Neural crest cell (in vitro differentiated cells): ENCODE measurements at places on chromosomes 7 and 10.

- DNase-seq = no peak
These were observed 9.2 kb downstream of the AGBL3 start for GRCh38 chr7:134995239-134996096.

DNA sequence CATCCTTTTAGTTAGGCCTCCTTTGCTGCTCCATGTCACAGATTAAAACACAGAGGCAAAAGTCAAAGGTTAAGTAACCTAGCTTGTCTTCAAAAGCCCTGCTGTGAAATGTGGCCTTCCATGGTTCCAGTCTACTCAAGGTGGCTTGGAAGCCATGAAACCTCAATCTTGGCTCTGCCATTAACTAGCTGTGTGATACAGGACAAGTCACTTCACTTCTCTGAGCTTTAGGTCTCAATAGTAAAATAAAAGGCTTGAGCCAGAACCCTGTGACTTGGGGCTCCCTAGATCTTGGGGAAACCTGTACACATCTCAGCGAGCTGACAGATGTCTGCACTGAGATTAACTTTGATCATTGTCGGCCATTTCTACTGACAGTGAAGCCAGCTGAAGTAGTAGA is 48.0 kb upstream of the KMT2E start:
- no peak for DNase-seq

- no peak for DNase-seq
These were observed 83.8 kb upstream of the GRB10 start for GRCh38 chr7:50866343-50867033.

- DNase-seq = no peak
These were observed 665.2 kb downstream of the INHBA start for GRCh38 chr7:41037691-41038090.

DNA sequence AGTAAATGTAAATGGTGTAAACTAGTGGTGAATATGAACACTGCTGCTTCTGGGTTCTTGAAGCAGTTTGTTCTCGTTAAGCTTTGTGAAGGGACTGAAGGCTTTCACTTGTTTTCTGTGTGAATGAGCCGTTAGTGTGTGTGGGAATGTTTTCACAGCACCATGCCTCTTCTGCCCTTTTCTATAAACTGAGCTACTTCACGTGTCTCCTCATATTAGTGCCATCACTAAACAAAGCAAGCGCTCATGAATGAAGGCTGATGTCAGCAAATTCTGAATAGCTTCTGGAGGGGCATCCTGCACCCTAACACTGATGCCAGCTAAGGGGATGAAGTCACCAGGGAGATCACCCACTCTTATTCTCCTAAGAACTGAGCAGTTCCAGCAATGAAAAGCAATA is 205.6 kb upstream of the ETV1 start:
- no peak for DNase-seq
